Stimulated activated CD4-positive, alpha-beta T cell treated with anti-CD3 and anti-CD28 coated beads, Interleukin-1b, Interleukin-23, amount 100 ng/mL, for 1 hour (primary cell): ENCODE measurements at places on chromosomes 2 and 18.

- no peak for DNase-seq
These were observed 86.4 kb upstream of the SLC35G4 start for GRCh38 chr18:11522992-11523391.

- no peak for DNase-seq
These were observed 116.3 kb downstream of the ZBTB7C start for GRCh38 chr18:48292782-48293424.

DNA sequence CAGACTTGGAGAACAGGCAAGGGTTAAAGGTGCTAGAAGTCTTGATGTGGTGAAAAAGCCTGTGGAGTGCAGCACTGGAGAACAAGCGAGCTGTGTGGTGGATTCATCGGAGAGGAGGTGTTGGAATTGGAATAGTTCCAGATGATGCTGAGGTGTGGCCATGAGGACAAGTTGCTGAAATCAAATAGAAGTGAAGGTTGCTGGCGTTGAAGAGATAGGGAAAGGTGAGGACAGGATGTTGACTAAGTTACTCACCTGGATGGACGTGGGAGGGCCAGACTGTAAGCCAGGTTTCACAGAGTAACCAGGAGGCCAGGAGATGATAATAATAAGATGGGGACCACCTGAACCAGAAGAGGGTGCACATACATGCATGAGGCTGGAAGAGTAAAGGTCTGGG, 173.4 kb downstream of the DIS3L2 start:
- DNase-seq = no peak

DNA sequence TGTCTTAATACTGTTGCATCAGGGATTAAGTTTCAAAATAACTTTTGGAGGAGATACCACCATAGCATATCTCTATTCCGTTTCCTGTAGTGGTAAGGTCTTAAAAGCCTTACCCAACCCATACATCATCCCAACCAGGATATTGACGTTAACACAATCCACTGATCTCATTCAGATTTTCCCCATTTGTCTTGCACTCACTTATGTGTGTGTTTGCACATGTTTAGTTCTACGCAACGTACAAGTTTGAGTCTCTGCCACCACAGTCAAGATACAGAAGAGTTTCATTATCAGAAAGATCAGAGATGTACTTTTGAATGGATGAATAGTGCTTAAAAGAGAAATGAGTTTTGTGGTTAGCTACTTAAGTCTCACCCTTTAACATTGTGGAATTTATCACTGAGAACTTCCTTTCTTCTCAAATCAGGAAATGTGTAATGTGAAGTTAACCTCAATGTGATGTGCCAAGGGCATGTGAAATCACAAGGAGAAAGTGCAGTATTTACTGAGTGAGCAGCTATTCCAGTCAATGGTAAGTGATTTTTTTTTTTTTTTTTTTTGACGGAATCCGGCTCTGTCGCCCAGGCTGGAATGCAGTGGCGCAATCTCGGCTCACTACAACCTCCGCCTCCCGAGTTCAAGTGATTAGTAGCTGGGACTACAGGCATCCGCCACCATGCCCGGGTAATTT, 69.2 kb upstream of the EPHA4 start:
- no peak for DNase-seq

DNA sequence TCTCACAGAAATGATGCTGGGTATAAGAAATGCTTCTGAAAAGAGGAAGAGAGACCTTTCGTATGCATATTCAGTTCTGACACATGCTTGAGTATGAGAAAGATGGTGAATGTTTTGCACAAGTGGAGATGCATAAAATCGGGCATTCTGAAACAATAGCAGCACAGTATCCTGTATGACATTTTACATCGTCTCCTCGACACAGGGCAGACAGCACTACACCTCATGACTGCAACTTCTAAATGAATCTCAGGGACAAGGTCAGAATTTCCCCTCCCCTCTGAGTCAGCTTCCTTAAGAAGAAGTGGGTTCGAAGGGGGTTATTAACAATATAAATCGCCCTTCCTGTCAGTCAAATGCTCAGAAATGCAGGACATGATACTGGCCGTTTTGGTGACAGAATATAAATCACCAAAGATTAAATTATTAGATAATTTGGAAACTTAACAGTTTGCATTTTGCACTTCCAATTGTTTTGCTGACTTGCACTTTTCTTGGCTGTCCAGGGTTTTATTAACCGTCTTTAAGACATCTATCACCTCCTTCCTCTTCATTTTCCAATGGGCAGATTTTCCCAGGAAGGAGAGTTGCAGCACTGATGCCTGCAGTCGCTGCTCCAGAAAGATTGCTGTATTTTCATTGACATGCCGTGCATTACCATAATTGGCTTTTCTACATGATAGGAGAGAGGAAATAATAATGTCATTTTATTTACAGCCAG, 57.2 kb downstream of the TSHZ1 start:
- no peak for DNase-seq

DNA sequence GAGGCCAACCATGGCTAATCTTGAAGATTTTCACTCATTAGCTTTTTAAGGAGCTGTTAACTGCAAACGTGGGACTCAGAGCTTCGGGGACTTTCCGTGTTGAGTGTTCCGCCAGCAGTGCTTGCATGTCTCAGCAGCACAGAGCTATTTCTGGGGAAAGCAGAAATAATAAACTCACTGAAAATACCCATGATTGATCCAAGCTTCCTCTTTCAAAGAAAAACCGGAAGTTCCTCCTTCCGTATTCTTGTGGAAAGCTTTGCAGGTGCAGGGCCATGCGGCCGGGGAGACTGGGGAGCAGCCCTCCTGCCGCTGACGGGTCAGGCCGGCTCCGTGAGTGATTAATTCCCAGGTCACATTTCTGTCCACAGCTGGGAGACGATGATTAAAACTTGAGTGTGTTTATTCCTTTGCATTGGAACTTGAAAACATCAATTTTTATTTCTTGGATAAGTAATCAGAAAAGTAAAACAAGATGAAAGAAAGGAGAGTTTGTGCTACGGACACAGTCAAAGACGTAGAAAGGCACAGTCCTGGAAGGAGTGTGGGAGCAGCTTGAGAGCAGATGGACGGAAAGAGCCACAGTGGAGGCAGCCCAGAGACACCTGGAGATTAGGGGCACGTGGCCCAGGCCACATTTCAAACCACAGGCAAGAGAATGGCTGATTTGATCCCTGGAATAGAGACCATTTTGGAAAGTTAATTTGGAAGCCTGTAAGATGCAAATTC, 54.2 kb upstream of the CTDP1 start:
- no peak for DNase-seq

GRCh38 chr2:53933329-53933728, 37.5 kb downstream of the PSME4 start:
- DNase-seq = no peak

DNA sequence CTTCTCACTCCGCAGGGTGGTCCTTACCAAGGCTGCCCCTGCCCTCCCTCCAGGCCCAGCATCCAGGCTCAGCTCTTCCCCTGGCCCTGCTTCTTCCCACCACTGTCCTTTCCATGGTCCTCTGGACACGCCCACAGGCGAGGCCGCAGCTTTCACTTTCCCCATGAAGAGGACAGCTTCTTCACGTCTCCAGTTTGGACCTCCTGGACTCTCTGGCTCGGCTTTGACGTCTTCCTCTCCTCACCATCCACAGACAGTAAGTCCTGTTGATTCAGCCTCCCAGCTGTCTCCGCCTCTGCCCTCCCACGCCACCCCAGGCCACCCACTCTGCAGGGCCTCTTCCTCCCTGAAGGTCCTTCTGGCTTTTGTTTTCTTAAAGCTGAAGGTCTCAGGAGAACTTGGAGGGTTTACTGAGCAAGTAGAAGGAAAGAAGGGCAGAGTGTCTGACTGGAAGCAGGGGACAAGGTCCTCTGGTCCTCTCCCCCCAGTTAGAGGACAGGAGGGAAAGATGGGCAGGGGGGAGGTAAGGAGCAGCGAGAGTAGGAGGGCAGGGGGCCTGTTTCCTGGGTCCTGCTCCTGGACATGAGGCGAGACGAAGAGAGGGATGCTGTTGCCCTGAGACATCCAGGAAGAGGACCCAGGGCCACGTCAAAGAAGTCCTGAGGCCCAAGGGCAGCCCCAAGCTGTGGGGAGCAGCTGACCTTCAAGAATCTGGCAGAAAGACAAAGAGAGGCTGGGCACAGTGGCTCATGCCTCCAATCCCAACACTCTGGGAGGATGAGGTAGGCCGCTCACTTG, 24.7 kb upstream of the NMUR1 start:
- DNase-seq = no peak

DNA sequence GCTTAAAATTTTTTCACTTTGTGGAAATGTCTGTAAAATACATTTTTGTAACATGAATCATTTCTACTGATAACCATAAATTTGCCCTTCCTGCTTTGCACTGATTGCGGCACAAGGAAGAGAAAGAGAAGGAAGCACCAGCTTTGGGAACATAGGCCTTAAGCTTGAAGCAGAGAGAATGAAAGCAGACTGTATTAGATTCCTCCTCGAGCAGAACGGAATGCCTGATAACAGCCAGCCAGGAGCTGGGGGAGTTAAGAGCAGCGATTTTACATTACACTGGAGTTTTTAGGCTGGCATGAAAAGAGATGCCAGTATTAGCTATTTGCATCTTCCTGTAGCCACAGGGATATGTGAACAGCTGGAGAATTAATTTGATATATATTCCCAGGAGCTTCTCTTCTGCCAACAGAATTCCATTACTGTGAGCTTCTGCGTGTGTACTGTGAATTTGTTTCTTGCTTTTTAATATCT, 33.5 kb downstream of the CRIM1 start:
- DNase-seq = no peak

DNA sequence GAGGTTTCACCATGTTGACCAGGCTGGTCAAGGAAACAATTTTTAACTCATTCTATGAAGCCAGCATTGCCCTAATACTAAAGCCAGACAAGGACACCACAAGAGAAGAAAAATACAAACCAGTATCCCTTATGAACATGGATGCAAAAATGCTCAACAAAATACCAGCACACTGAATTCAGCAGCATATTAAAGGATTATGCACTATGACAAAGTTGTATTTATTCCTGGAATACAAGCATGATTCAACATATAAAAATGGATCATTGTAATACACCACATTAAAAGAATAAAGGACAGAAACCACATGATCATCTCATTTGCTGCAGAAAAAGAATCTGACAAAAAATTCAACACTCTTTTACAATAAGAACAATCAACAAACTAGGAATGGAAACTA, 138.7 kb downstream of the RAB3GAP1 start:
- no peak for DNase-seq

- DNase-seq = no peak
These were observed 1.3 kb downstream of the TANC1 start for GRCh38 chr2:158969715-158970240.

DNA sequence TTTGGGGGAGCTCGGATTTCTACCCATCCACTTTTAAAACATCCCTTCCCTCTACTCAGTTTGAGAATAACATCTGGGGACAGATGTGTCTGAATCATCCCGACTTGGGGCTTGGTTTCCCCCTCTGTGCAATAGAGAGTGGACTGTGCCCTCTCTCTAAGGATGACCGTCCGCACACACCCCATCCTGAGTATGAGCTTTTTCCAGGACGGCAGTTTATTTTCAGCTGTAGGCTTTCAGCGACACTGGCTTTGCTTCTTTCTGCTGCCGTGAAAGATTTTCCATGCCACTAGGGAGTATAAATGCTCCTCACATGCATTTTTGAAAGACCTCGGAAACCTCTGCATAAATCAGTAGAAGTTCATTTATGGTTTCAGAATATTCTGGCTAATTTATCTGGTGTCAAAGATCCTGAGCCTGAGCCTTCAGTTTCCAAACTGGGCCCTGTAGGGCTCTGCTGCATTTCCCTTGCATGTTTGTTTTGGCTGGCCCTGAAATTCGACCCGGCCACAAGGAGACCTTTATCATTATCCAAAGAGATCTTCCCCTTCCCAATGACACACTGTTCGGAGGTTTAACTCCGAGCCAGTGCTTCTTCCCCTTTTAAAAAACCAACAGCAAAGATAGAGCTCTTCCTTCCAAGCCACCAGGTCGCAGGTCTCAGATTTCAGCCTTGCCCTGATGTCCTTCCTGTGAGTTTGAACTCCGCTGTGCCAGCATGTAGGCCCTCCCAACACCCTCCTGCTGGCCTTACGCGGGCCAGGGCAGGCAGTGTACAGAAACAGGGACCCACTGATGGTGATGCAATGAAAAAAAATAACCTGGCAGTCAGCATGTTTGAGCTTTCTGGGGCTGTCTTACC, 53.3 kb downstream of the FECH start:
- DNase-seq = no peak
